ENCODE measurements at places on chromosomes 4 and X.
A peak's percentile ranks its signal among the peaks of the same experiment; 100 is the strongest.

GRCh38 chrX:134929808-134930207, 61.0 kb upstream of the SMIM10 start:
- DNase-seq: no peak

GRCh38 chrX:57752866-57753265, 72.8 kb upstream of the NLRP2B start:
- no peak for DNase-seq

DNA sequence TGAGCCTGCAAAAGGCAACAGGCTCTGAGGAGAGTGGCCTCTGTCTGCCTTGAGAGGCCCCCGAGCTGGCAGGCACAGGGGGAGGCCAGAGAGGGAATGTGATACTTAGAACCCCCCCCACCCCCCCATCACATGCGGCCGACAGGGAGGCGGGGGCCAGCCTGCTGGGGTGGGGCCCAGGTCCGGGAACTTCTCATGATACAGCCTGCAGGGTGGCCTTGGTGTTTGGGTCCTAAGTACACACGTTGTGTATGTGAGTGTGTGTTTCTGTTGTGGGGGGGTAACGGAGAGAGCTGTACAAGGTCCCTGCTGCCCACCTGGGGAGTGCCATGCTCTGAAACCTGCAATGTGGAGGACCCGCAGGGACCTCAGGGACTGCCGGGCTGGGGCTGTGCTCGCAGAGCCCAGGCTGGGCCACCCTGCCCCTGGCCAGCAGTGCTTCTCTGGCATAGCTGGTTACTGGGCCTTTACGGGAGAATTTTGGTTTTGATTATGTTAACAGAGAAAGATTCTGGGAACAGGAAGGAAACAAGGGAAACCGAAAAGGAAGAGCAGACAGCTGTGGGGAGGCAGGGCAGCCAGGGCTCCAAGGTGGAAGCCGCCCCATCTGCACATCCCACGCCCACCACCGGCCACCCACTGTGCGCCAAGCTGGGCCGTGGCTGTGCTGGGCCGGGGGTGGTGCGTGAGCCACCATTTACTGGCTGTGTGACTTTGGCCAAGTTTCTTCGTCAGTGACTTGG, 19.9 kb downstream of the SH3BP2 start:
- no peak for DNase-seq

GRCh38 chrX:51665981-51666380, 16.6 kb downstream of the CENPVL2 start:
- DNase-seq: no peak

- DNase-seq: no peak
Measured at GRCh38 chrX:45506149-45506730, 305.6 kb upstream of the DIPK2B start.

GRCh38 chr4:26238778-26239679, 81.8 kb upstream of the RBPJ start:
- DNase-seq: peak; percentile 73

- DNase-seq: peak; percentile 76
Measured at GRCh38 chr4:106690487-106690886, 321.9 kb upstream of the GIMD1 start.

- DNase-seq: no peak
Measured at GRCh38 chr4:184282895-184283654, 65.4 kb upstream of the ENPP6 start.

DNA sequence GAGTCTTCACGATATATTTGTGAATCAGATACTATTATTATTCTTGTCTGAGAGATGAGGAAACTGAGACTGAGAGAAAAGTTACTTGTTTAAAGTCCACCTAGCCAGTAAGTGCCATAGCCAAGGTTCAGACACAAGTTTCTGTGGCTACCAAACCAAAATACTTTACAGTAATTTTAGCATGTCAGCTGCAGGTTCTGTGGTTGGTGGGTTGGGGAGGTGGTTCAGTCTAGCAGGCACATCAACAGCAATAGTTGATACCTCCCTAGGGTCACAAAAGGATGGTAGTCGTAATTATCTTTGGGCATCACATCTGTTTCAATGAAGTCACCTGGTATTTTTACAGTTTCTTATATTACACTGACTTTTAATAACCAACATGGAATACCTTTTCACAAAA, 35.6 kb upstream of the EDA2R start:
- no peak for DNase-seq

- peak; percentile 53 for DNase-seq
Measured at GRCh38 chr4:6560416-6561172, 14.4 kb upstream of the MAN2B2 start.

GRCh38 chr4:154367659-154368058, 123.9 kb downstream of the DCHS2 start:
- no peak for DNase-seq

DNA sequence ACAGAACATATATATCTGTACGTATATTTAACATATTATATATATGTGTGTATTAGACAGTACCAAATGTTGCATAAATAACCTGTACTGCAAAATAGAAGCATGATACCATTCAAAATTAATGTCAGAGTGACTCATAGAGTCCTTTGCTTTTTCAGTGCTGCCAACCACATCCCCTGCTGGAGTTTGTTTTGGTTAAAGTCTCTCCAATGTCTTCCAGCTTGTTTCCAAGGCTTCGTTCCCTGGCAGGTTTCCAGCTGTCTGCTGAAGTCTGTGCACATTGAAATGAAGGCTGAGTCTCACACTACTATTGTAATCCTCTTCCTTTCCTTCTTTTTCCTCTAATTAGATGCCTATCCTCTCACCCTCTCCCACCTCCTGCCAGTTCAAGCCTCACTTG, 14.9 kb downstream of the NRK start:
- DNase-seq: peak; percentile 89

DNA sequence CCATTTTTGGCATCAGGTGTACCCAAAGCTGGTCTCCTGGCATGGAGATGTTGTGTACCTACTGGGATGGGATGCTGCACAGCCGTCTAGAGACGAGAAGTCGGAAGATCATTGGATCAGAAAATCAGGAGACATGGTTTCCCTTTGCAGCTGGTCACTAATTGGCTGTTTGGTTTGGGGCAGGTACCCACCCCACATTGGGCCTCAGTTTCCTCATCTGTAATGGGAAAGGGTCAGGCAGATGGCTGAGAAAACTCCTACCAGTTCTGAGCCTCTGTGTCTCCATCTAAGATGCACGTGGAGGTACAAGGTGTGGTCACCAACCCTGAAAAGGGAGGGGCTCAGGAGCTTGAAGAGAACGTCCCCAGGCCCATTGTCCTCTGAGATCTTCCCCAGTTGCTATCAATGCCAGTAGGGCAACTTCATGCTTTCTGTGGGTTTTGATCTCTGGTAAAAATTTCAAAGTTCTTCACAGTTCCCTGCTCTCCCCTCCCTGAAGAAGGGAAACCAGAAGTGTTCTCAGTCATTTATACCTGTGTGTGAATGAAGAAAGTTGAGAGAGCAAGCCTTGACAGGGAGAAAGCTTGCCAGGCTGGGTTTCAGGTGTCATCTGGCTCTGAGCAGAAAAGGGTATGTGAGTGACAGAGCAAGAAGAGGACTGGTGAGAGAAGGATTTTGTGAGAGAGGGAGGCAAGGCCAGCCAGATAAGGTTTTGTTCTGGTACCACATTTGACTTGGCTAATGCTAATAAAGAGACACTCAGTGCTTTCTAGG, 15.1 kb downstream of the TSC22D3 start:
- DNase-seq: no peak

- DNase-seq: no peak
Measured at GRCh38 chrX:72347366-72347765, 41.7 kb upstream of the CITED1 start.

DNA sequence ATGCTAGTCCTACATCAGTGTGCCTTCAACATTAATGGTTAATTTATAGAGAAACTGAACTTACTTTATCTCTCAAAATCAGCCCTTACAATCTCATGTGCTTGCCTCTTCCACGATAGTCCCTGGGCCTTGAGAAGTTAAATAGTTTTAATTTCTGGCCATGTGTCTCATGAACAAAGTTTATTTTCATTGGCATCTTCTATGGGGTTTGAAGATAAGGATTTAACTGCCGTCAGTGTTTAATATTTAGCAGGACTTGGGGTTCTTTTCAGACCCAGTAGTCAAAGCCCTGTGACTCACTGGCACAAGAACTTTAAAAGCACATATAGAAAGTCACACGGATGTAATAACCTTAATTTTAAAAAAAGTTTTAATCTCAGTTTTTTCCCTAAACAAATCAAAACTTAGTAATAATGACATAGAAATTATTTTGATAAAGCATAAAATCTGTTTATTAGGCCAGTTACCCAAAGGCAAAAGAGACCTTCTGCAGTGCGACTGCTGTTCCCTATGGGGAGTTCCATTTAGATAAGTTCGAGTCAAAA, 10.1 kb upstream of the MPP1 start:
- DNase-seq: no peak

- DNase-seq: no peak
Measured at GRCh38 chr4:108359130-108359985, 190.6 kb upstream of the LEF1 start.

GRCh38 chrX:150697641-150698040, 4.4 kb downstream of the MTMR1 start:
- no peak for DNase-seq

GRCh38 chr4:126431049-126431448, 1116.3 kb downstream of the FAT4 start:
- DNase-seq: no peak

DNA sequence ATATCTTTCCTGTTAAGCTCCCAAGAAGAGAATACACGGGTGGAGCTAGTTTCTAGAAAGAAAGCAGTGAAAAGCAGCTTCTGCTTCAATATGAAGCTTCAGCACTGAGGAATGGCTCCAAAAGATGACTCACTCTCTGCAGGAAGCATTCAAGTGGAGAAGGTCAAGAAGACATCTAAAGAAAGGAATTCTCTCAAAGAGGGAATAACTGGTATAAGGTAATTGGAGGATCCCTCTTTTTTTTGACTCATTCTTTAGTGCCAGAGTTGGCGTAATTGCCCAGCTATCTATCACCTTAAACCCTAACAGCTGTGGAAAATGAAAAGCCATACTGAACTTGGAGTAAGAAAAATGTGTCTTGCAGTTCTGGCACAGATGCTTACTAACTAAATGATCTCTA, 3.5 kb downstream of the EDA2R start:
- peak; percentile 90 for DNase-seq

DNA sequence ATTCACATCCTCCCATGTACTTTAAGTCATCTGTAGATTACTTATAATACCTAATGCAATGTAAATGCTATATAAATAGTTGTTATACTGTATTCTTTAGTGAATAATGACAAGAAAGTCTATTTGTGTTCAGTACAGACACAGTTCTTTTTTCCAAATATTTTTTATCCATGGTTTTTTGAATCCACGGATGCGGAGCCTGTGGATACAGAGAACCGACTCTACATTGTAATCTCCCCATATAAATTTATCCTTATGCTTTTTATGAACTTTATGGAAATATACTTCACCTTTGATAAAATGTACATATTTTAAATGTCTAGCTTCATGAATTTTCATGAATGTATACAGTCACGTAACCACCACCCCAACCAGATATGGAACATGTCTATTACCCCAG, 88.2 kb downstream of the DOCK11 start:
- DNase-seq: no peak

- DNase-seq: no peak
Measured at GRCh38 chr4:184959309-184959708, 59.0 kb upstream of the HELT start.

- peak; percentile 89 for DNase-seq
Measured at GRCh38 chrX:135520553-135521404, at the start of gene INTS6L. TSS of gene INTS6L (plus strand) at chrX:135520660. CDS start at chrX:135520993, 333 bp downstream.

DNA sequence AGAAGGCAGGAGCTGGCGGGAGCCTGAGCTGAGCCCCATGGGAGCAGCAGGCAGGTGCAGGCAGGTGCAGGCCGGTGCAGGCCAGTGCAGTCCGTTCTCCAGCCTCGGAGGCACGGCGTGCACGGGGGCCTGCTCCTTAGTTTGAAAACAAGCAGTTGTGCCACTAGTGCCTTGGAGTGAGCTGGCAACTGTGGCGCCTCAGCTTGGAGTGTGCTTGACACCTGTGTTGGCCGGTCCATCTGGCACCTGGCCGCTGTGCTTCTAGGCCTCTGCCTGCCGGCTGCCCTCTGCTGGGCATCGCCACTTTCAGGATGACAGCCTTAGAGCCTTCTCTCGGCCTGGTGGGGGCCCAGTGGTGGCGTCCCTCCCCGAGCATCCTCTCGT, 47.9 kb downstream of the RGS12 start:
- DNase-seq: no peak

DNA sequence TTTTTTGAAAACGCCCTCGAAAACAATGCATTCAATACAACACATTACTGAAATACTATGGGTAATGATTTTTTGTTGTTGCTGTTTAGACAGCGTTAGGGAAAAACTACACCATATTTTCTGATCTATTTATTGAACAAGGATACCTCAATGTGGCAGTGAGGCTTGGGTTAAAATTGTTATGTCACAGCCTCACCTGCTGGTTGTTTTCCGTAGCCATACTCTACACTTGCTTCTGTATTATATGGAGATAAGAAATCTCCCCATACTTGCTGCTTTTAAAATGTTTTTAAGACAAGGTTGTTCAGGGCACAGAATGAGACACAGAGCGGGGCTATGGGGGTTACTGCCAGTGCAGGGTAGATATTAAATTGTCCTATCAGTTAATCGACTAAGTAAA, 221.6 kb upstream of the FTHL17 start:
- DNase-seq: no peak

DNA sequence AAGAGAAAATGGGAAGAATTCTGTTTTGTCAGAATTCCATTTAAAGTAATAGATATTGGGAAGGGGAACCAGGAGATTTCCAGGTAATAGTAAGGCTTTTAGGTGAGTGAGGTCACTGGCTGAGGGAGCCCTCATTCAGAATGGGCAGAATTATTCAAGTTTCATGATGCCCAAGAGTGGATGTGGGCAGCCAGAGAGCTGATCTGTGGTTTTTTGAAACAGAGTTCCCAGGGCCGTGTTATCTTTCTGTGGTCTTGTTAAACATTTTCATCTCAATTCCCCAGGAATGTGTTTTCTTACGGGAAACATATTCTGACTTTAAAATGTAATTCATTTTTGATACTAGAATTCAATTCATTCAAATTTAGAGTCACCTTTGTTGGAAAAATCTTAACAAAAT, 182.0 kb upstream of the AADAT start:
- no peak for DNase-seq

DNA sequence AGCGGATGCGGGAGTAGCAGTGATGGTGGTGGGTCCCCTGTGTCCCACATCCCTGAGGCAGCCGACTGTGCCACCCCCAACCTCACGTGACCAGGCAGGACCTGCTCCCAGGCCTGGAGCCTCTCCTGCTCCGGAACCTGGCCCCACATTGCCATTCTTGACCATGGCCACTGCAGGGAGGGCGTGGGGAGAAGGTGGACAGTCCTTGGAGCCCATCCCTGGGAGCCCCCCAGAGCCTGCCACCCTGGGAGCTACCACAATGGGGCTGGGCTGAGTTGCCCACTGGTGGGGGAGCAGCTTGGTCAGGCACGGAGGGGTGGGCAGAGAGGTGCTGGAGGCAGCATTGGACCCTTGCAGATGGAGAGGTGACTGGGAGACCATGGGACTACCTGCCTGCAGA, 36.8 kb downstream of the TMPRSS11A start:
- DNase-seq: no peak

- no peak for DNase-seq
Measured at GRCh38 chrX:110089656-110090403, 86.9 kb downstream of the TMEM164 start.

DNA sequence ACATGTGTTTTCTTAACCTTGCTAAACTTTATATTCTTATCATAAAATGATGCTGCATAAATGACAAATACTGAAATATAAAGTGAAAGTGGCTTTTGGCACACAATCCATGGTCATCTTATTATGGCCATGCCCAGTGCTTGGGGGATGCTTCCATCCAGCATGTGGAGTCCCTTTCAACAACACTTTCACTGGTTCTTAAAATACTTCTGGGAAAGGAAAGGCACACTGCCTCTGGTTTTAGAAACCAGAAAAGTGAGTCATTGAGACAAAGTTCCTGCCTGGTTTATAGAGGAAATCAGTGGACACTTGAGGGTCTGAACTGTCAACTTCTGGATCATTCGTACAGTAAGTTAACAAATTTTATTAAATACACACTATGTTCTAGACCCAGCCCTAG, 248.0 kb upstream of the ADAMTS3 start:
- DNase-seq: peak; percentile 5
